ENCODE measurements at places on chromosomes 11 and 22.
A peak's percentile ranks its signal among the peaks of the same experiment; 100 is the strongest.

DNA sequence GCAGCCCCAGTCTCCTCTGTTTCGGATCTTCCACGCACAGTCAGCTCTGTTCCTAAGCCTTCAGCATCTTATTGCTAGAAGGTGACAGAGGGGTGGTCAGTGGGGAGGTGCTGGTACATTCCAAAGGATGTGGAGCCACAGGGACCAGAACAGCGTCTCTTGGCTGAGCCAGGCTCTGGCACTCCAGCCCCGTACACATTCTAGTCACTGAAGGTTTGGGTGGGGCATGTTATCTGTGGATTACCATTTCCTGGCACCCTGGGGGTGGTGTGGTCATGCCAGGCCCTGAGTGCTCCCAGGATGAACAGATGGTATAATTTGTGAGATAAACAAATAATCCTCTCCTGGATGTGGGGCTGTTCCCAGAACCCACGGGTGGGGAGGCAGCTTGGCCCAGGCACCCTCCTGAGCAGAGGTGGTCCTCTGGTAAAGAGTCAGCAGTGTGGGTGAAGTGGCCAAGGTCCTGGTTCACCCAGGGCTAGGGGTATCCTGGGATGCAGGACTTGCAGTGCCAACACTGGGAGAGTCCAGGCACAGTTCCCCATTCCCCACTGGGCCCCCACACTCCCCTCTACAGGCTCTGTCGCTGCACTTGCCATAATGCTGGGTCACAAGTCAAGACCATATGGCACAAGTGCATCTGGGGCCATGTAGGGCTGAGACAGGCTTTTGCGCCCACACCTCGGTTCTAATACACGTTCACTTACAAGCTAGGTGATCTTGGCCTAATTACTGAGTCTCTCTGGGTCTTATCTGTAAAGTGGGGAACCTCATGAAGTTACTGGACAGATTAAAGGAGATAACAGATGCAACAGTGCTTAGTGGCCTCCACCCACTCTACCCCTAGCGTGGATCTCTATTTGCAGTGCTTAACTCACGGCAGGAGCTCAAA is 33.0 kb downstream of the DKK3 start:
- DNase-seq, result peak; percentile 63

DNA sequence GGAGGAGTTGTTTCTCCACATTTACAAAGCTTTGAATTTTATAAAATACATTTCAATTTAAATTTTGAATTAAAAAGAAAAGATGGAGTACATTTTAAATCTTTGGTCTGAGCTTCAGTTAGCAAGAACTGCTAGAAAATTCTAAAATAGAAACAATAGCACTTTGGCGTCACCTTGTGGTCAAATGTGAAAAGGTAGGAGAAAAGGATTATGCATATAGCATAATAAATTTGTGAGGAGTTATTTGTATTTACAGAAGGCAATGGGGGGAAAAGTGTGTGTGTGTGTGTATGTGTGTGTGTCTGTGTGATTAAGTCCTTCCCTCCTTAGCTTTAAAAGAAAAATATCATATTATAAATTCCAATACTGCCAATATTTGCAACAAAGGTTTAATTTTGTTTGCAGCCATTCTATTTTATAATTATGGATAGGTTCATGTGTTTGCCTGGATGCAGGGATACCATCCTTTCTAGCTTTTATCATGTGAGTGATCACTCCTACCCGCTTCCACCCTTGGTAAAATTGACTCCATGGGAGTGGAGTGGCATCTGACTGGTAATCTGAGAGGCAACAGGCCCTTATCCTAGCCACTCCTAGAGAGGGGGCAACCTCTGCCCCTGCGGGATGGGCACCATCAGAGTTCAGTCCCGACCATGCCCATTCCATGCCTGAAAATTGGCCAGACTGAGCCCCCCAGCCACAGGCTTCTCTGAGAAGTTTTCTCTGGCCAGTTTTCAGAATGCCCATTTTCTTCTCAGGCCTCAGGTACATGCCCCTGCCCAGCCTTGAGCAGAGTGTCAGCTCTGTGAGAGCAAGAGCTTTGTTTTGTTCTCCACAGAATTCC is 13.6 kb upstream of the LGR4 start:
- DNase-seq, result peak; percentile 33

GRCh38 chr11:130407978-130408377 is 20.4 kb downstream of the ADAMTS8 start:
- no peak for DNase-seq

DNA sequence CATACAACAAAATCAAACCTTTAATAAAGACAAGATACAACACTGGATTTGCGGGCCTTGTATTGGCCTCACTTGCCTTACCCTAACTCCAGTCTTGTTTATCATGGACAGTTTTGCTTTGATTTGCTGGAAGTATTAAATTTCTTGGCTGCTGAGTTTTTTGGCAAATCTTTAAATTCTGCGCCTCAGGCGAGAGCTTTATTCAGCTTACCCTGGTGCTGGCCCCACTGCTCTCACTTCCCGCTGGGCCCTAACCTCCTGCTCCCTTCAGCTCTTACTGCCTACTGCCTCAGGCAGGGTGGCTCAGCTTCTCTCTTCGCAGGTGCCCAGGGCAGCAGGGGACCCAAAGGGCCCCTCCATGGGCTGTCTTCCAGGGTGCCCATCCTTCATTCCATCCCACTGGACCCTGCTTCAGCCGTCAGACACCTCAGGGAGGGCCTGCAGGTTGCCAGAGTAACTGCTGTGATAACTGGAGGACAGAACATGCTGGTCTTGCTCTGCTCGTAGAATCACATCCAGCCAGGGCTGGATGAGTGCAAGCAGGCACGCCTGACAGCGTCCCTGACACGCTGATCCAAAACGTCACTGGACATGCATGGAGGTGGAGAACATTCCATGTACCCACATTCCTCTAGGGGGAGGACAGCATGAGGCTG is 45.7 kb upstream of the TUB start:
- DNase-seq, result no peak

- DNase-seq, result peak; percentile 48
These were observed 21.8 kb downstream of the NF2 start for GRCh38 chr22:29625090-29625825.

DNA sequence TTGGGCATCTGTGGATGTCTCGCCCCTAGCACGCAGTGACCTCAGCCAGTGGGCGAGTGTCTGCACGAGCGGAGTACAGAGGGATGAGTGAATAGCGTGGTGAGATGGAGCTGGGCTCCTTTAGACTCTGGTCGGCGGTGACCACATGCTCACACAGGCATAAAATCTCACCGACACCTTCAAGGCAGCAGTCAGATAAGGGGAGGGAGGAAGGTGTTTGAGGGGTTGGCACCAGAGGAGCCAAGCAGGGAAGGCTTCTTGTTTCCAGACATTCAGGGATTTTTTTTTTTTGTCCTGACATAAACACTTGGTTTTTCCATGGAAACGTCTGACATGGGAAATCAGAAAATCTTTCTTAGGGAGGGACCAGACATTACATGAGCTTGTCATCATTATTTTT is 35.8 kb downstream of the GRIK4 start:
- no peak for DNase-seq

DNA sequence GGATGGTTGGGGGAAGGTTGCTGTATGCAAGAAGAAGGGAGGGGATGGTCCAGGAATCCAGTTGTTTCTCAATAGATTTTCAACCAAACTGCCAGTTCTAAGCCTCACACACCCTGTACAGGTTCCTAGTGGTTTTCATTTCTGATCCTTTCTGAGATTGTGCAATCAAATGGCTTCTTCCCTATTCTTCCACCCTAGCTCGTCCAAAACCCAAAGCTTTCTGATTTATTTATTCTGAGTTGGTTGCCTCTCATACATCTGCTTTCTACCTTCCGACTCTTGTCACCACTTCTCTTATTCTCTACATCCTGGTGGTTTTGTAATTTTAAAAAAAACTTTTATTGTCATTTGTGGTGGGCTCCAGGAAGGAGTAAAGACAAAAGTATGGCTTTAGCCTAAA is 12.6 kb downstream of the OR5A2 start:
- DNase-seq, result no peak

- no peak for DNase-seq
These were observed 38.1 kb upstream of the MUC5AC start for GRCh38 chr11:1119604-1120146.

GRCh38 chr11:57008373-57008772 is 19.7 kb downstream of the OR5AK2 start:
- no peak for DNase-seq

DNA sequence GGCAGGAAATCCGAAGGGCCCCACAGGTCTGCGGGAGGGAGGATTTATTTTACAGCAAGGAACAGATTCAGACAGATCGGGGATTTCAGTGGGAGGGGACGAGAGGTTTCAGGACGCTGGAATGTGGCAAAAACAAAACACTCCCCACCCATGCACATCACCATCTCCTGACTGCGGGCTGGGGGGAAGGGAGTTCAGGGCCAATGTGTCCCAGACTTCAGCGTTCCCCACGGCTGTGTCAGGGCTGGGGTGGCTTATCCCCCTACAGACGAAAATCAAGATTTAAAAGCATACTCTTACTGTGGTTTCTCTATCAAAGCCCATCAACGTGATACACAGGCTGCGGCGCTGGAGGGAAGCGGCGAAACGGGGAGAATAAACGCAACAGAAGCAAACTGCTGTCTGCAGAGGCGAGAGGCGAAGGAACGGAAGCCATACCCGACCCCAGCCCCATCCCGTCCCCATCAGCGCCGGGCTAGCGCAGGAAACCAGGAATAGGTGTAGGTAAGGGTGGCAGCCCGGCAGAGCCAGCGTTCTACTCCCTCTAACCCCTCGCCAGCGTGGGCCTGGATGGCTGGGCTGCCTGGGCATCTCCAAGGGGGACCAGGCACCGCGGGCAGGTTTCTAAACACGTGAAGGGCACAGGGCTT is 2.7 kb downstream of the TENM4 start:
- DNase-seq, result no peak

DNA sequence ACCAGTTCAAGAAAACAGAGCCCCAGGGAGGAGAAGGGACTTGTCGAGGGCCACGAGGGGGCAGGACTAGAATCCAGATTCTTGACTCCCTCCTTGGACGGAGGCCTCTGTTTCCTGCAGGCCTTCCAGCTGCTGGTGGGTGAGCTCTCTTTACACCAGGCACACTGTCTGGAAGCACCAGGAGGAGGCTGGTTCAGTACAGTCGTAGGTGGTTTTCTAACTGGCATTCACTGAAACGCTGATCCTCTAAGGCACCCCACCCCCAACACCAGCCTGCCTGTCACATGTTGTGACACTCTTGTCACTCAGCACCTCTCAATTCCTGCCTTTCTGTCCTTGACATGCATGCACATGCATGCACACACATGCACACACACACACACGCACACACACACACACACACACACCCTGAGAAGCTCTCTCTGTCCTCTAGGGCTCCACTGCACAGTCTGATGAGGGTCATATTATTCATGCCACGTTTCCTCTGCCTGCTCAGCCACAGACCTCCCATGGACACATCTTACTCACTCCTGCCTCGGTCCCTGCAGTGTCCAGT is 751 bp downstream of the MS4A10 start:
- no peak for DNase-seq

DNA sequence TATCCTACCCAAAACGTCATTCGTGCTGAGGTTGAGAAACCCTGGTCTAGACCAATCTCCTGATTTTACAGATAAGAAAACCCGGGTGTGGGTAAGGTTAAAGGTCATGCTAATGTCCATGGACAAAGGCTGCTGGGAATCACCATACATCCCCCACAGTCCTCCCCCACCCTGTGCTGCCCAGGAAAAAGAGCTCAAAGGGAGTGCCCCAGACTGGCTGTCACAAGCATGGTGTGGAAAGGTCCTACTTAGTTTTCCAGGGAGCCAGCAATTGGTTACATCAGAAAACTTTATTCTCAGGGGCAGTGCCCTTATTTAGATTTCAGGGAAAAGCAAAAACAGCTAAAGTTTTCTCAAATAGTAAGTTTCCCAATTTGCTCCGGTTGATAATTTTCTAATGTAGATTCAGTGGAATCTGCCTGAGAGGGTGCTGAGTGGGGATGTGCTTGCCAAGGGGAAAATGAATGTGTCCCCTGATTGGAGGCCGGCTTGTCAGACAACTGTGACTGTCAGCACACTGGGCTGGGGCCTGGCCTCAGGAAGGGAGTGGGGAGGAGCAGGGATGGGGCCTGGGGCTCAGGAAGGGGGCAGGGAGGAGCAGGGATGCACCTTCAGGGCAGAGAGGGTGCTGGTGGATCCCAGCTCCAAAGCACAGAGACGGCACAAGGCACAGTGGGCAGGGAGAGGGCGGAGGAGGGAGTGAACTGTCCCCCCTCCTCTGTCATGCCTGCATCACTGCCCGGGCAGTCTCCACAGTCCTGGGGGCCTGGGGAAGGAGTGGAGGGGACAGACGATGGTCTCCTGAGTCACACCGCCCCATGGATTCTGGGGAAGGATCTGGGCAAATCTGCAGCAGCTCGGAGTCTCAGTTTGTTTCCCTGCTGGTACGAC is 263.6 kb downstream of the KIRREL3 start:
- DNase-seq, result no peak

GRCh38 chr11:118529584-118530175 is 1.3 kb upstream of the TMEM25 start:
- DNase-seq, result no peak

- no peak for DNase-seq
These were observed 6.5 kb upstream of the IL10RA start for GRCh38 chr11:117979481-117980211.

DNA sequence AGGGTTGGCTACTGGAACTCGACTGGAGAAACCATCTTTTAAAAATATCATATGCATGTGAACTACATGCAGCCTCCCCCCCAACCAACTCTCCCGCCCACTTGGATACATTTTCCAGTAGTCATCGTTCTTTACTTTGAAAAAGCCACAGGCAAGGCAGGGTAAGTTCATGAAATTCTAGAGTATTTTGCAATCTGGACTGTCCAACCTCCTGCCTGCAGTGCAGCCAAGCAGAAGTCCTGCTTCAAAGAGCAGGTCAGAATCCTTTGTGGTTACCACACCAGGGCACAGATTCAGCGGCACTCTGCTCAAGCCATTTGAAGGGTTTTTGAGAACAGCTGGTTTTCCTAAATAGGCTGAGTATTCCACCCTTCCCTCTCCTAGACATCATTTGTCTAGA is 12.1 kb downstream of the ELF5 start:
- DNase-seq, result no peak

DNA sequence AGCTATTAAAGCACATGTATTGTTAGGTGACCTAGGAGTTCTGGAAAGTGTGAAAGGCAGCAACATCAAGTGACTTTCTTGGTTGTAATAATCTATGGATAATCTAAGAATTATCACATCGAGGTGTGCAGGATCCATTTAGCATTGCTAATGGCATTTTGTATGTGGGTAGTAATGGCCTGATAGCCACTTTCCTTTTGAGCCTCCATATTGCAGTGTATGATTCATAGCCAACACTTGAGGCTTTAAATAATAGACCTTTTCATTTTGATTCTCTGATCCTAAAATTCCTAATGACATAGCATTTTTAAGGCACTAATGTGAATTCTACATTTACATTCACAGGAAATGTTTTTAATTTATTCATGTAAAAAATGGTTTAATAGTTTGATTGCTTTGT is 759.4 kb downstream of the NELL1 start:
- no peak for DNase-seq

Data from NCI-H446 treated with DMSO at 0.1 percent for 48 hours (cell line).